ENCODE measurements at places on chromosomes 6 and 20.

- no peaks in the 10 kb centered on the region for H3K36me3 ChIP-seq
- no peaks in the 10 kb centered on the region for H3K27me3 ChIP-seq
- H3K4me1 ChIP-seq = no peaks in the 10 kb centered on the region
- H3K27ac ChIP-seq = no peak overlapping the region
Observed at GRCh38 chr6:133376743-133377142, 135.6 kb downstream of the EYA4 start.

DNA sequence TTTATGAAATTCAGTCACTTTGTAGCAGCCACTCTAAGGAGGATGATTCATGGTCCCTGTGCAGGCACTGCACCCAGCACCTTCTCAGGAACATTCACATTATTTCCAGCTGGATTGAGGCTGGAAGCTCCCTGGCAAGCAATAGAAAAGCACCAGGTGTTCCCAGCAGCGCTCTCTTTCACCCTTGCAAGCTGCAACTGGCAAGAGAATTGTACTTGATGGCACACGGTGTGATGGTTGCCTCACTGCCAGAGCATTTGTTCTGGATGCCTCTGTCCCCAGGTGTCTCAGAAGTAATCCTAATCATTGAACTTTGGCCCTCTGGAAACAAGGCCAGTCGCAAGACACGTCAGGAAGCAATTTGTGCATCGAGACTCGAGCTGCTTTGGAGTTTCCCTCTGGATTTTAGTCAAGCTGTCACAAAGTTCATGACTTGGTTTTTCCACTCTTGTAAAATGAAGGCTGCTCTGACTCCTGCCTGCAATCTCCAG is 24.9 kb upstream of the PHACTR2 start:
- DNase-seq = no peak
- no peaks in the 10 kb centered on the region for H3K4me1 ChIP-seq
- no peak overlapping the region for H3K4me3 ChIP-seq
- no peaks in the 10 kb centered on the region for H3K36me3 ChIP-seq

DNA sequence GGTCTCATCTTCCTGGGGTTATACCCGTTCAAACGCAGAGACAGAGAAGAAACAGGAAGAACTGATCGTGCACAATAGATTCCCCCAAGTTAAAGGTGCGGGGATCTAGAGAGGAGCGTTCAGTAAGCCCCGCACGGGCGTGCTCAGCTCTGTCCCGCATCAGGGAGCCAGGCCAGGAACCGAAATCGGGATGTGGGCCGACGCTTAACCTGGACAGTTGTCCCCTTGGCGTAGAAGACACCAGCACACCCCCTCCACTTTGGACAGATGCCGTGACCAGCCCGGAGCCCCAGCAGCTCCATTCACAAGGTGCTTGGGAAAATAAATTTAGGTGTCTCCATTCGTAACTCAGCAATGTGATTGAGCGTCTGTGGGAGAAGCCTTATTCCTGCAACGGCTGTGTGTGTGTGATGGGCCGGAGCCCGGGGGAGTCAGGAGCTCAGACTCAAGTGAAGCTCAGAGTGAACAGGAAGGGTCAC is 24.0 kb upstream of the GATA5 start:
- no peak overlapping the region for H3K27ac ChIP-seq
- no peaks in the 10 kb centered on the region for H3K27me3 ChIP-seq
- no peak for DNase-seq
- H3K36me3 ChIP-seq = no peaks in the 10 kb centered on the region
- no peak overlapping the region for H3K4me3 ChIP-seq

GRCh38 chr6:35955970-35956369 is 35.1 kb upstream of the SRPK1 start:
- DNase-seq = no peak
- no peaks in the 10 kb centered on the region for H3K4me1 ChIP-seq
- no peaks in the 10 kb centered on the region for H3K36me3 ChIP-seq
- H3K27me3 ChIP-seq = peaks cover 23% of the 10 kb centered on the region
- no peak overlapping the region for H3K4me3 ChIP-seq
- no peak overlapping the region for H3K27ac ChIP-seq

DNA sequence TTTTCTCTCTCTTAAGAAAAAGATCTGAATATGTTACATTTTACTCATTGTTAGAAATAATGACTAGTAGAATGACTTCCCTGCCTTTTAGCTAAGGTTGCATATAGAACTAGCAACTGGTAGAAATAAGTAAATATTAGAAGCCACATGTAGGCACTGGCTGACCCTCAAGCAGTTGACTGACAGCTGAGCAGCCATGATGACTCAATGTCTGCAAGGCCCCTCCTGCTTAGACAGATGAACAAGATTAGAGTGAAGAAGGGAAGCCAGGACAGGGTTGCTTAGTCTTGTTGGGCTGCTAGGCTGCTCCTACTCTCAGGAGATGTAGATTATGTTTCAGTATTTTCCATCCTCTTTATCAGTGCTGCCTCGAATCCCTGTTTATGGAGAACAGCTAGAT is 6.5 kb downstream of the MEP1A start:
- H3K4me3 ChIP-seq = no peak overlapping the region
- no peaks in the 10 kb centered on the region for H3K27me3 ChIP-seq
- H3K4me1 ChIP-seq = no peaks in the 10 kb centered on the region
- H3K27ac ChIP-seq = no peak overlapping the region
